ENCODE measurements at places on chromosomes 2 and 18.

DNA sequence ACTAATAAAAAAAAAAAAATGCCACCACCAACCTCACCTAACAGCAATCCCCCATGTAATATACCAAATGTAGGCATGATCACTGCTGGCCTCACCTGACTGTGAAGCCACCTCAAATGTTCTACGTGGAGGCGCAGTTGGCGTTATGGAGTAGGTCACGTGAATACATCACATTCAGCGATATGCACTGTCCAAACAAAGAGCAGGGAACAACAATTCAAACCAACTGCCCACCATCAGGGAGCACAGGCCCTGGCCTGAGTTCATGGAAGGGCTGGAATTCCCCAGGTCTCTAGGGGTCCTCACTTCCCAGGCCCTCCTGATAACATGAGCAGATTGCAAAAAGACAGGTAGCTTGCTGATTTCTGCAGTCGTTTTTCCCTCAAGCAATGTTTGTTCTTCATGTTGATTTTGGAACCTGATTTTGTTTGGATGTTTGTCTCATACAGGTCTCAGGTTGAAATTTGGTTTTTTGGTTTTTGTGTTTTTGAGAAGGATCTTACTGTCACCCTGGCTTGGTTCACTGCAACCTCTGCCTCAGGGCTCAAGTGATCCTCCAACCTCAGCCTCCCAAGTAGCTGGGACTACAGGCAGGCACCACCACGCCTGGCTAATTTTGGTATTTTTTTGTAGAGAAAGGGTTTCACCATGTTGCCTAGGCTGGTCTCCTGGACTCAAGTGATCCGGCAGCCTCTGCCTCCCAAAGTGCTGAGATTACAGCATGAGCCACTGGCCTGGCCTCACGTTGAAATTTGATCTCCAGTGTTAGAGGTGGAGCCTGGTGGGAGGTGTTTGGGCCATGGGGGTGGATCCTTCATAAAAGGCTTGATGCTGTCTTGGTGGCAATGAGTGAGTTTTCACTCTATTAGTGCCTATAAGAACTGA, 15.5 kb downstream of the TBC1D8 start:
- no peak for DNase-seq

DNA sequence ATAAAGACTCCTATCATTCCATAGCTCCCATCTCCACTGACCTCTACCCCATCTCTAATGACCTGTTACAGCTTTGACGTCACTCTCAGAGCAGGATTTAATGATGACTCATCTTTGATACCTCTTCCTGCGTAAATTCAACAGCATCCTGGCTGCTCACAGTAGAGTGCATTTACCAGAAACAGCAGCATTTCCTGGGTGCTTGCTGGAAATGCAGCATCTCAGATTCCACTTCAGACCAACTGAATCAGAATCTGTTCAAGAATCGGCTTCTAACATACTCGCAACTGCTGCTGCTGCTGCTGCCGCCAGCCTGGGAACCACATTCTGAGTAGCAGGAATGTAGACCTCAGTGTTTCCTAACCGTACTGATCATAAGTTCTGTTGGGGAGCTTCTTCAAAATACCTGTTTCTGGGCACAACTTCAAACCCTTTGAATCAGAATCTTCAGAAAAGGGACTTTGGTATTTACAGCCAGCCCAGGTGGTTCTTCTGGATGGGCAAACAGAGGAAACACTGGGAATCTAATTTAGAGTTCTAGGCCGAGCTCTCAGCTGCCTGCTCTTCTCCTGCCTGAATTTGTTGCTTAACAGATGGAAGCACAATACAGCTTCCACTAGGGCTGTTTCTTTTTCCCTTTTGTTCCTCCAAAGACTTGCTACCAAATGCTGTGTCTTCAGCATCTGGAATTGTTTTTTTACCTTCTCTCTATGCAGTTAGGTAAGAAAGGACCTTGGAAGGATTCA, 241.4 kb downstream of the NCKAP5 start:
- no peak for DNase-seq

GRCh38 chr2:207227062-207227748, 61.5 kb upstream of the KLF7 start:
- DNase-seq: no peak

- DNase-seq: no peak
Observed at GRCh38 chr2:64627860-64628841, 25.6 kb downstream of the SERTAD2 start.

DNA sequence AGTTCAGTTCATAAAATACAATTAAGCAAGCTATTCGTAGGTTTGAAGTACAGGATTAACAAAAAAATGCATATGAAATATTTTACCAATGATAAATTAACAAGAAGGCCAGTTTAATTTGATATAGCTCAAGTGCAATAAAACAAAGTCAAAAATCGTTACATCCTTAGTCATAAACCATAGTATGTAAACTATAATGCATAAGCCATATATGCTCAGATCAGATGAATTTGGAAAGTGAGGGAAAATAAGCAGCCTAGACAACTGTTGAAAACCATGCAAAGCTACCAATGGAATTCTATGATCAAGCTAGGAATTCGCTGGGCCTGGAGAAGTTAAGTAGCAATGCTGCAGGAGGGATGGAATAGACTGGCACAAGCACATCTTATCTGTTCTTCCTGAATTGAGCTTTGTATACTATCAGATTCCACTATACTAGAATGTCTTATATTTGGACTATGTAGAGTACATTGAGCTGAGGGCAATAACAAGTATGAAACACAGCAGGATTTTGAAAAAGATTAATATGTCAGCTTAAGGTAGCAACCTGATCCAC, 682.0 kb downstream of the IRS1 start:
- no peak for DNase-seq

DNA sequence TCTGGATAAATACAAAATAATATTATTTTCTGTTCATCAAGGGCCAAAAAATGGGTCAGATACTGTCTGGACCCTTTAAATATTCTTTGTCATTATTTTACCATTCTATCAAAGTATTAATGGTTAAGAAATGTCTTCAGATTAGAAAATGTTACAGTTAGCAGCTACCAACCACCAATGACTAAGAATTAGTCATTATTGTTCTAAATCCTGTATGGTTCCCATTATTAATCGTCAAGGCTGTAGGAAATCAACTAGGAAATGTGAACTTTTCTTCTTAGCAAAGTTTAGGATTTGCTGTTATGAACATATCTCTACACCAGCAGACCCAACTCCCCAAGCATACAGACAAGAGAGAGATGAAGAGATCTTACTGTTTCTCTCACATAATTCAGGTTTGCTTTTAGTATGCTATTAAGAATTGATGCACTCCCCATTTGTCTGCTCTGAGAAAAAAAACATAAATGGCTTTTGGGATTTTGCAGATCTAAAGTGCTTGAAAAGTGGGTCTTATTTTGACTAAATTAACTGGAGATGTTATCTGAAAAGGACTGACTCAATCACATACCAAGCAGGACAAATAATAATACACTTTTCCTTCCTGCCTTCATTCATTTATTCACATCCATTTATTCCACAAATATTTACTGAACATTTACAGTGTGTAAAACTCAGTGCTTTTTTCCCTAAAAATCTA, 147.7 kb downstream of the PPP1R1C start:
- no peak for DNase-seq

- no peak for DNase-seq
Observed at GRCh38 chr2:63054841-63055225, 4.2 kb downstream of the OTX1 start.

DNA sequence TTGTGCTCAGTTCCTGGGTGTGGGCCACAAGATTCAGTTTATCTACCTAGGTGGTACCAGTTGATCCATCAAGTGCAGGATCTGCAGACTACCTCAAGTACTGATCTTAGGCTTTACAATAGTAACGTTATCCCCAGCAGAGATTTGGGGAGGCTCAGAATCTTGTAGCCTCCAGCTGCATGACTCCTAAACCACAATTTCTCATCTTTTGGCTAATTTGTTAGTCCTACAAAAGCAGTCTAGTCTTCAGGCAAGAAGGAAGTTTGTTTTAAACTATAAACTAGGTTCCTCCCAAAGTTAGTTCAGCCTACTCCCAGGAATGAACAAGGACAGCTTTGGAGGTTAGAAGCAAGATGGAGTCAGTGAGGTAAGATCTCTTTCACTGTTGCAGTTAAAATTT, 213.5 kb upstream of the PIEZO2 start:
- DNase-seq: no peak

DNA sequence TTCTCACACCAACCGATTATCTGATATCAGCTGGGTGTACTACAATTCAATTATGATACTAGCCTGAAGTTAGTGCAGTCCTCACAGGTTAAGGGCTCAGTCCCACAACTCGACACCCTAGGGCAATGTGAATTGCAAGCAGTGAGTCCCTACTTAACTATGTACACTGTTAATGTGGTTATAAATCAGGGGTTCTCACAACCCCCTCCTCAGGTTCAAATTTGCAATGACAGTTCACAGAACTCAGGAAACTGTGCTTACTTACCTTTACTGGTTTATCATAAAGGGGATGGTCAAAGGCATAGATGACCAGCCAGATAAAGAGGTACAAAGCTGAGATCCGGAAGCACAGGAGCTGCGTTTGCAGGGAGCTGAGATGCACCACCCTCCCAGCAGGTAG, 1379.1 kb upstream of the CDH2 start:
- no peak for DNase-seq

DNA sequence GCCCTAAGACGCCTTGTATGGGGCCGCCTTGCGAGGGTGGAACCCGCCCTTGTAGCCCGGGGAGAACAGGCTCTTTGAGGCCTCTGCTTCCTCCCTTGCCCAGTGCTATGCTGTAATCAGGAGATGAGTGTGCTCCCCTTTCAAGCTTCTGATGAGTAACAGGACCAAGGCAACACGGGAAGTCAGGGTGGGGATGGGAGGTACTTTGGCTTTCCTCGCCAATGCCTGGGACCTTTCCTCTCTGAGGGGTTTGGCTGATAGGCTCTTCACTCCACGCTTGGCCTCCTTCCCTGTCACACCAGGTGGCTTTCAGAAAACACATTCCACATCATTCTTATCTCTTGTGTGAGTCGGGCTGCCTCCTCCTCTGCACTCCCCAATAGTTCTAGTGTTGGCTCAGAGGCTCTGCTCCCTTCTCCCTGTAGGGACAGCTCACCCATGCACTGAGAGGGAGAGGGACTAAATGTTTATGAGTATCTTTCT, 223.7 kb upstream of the TRIB2 start:
- DNase-seq: no peak

GRCh38 chr18:62329691-62330454, 4.8 kb downstream of the TNFRSF11A start:
- no peak for DNase-seq

- DNase-seq: peak; percentile 59
Observed at GRCh38 chr2:54329482-54330161, 73.6 kb upstream of the TSPYL6 start.

GRCh38 chr2:160338901-160339685, 139.0 kb upstream of the ITGB6 start:
- no peak for DNase-seq

DNA sequence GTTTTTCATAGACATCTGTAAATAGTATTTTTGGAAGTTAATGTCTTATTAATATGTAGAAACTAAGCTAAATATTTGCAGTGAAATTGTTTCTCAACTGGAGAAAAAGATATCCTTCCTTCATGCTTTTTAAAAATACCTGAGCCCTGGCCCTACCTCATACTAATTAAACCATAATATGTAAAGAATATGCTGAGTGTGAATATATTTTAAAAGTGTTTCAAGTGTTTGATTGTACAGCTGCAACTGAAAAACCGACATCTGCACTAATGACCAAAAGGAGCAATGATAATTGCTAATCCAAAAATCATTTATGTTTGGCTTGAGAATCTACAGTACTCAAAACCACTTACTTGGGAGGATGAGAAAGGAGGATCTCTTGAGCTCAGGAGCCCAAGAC, 156.7 kb downstream of the MBD5 start:
- DNase-seq: no peak

DNA sequence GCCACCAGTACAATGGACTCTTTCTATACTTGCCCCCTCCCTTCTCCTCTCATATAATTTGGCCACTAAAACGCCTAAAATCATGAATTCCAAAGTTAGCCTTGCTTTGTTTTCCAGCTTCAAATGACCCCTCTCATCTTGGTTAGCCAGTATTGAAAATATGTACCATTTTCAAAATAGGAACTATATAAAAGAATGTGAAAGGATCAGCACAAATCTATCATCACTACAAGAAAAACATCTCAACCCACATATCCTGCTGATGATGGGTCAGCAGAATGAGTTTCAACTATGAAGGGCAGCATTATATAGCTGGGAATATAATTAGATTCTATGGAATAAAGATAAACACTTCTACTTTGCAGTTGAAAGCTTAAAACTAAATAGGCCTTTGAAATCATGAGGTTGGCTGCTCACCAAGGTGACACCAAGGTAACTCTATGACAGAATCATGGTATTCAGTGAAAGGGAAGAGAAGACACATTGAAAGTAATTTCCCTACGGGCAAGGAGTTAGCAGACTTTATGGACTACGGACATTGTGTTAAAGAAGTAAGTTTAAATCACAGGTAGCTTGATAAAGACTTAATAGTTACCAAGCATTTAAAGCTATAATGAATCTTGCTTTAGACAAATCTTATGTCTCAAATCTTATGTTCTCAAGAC, 873.0 kb downstream of the CPS1 start:
- no peak for DNase-seq

- no peak for DNase-seq
Observed at GRCh38 chr2:211877061-211877460, 661.5 kb downstream of the ERBB4 start.

- DNase-seq: no peak
Observed at GRCh38 chr2:180990794-180991193, 10.4 kb downstream of the UBE2E3 start.

GRCh38 chr18:57856557-57857280, 53.6 kb upstream of the ATP8B1 start:
- DNase-seq: peak; percentile 94

GRCh38 chr2:106894545-106894944, 8.6 kb upstream of the ST6GAL2 start:
- DNase-seq: no peak

DNA sequence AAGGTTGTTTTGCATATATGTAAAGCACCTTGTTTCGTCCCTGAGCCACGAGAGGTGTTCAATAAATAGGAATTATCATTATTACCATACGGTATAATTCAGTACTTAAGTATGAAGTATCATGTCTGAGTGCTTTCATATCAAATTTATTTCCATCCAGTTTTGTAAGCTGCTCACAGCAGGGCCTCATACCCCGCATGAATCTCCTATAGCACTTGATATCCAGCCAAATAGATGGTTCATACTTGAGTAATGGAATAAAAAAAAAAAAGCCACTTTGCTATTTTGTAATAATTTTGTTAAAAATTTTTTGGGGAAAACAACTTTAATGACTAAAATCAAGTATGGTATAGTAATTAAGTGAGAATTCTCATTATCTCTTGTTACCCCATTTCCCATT, 160.8 kb upstream of the NOSTRIN start:
- DNase-seq: no peak

- no peak for DNase-seq
Observed at GRCh38 chr2:12467303-12467702, 249.4 kb upstream of the TRIB2 start.

Data from NCI-H1417 treated with DMSO at 0.1 percent for 48 hours (cell line).